ENCODE measurements at places on chromosomes 16 and 17. TPM values are rescaled to one million over a fixed set of nuclear protein-coding genes. Genes with fewer than 3 reads are reported as not detected.
A peak's percentile ranks its signal among the peaks of the same experiment; 100 is the strongest.

GRCh38 chr17:65064452-65065019 lies 8.0 kb upstream of the GNA13 start:
- peak; percentile 62 for DNase-seq

GRCh38 chr17:69401251-69401650 lies 13.2 kb upstream of the MAP2K6 start:
- DNase-seq, result no peak

- DNase-seq, result peak; percentile 99
Measured at GRCh38 chr17:59155439-59156177, at the start of gene PRR11. Gene PRR11 (plus strand): TSS chr17:59155746. CDS start chr17:59169753, 14,007 bp downstream.

- DNase-seq, result no peak
Measured at GRCh38 chr17:8951206-8951605, 14.3 kb downstream of the PIK3R5 start.

DNA sequence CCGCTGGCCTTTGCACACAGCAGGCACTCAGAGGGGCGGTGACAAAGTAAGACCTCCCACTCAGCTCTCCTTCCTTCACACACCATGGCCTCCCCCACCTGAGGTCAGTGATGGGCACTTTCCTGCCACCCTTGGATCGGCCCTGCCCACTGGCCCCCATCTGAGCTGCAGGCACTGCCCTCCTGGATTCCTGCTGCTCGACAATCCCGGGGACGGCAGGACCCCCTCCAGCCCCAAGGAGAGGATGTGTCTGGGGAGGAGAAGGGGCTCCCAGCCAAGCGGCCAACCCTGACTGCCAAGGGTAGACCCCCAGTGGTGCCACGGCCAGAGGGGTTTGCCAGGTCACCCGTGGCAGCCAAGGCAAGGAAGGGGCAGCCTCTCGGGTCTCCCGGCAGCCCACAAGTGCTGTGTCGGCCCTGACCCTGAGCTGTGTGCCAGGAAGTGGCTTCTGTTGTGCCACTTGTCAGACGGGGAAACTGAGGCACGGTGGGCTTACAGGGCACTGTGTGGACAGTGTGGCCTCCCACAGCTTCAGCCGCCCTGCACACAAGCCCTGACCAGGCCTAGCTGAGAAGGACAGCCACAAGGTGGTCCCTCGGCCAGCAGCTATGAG lies 22.7 kb downstream of the PIEZO1 start:
- no peak for DNase-seq

GRCh38 chr16:10138881-10139280 lies 43.3 kb downstream of the GRIN2A start:
- no peak for DNase-seq

- DNase-seq, result peak; percentile 26
Measured at GRCh38 chr16:21156767-21157467, 1.6 kb upstream of the LDAF1 start.

DNA sequence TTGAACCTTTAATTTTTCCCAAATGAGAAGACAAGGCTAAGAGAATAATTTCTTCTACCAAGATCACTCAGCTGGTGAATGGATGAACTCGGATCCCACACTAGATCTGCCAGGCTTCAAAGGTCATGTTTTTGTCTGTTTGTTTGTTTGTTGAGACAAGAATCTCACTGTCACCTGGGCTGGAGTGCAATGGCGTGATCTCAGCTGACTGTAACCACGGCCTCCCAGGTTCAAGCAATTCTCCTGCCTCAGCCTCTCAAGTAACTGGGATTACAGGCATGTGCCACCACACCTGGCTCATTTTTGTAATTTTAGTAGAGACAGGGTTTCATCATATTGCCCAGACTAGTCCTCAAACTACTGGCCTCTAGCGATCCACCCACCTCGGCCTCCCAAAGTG lies 6.6 kb downstream of the ZNF19 start:
- DNase-seq, result no peak

GRCh38 chr17:75601057-75601987 lies 13.7 kb downstream of the MYO15B start:
- DNase-seq, result peak; percentile 80

- no peak for DNase-seq
Measured at GRCh38 chr17:64335486-64335885, 55.2 kb downstream of the PECAM1 start.

- DNase-seq, result no peak
Measured at GRCh38 chr16:5041600-5042133, 7.9 kb upstream of the NAGPA start.

- no peak for DNase-seq
Measured at GRCh38 chr17:64259426-64259825, 3.6 kb downstream of the TEX2 start.

GRCh38 chr17:14331225-14331981 lies 30.5 kb downstream of the HS3ST3B1 start:
- no peak for DNase-seq

DNA sequence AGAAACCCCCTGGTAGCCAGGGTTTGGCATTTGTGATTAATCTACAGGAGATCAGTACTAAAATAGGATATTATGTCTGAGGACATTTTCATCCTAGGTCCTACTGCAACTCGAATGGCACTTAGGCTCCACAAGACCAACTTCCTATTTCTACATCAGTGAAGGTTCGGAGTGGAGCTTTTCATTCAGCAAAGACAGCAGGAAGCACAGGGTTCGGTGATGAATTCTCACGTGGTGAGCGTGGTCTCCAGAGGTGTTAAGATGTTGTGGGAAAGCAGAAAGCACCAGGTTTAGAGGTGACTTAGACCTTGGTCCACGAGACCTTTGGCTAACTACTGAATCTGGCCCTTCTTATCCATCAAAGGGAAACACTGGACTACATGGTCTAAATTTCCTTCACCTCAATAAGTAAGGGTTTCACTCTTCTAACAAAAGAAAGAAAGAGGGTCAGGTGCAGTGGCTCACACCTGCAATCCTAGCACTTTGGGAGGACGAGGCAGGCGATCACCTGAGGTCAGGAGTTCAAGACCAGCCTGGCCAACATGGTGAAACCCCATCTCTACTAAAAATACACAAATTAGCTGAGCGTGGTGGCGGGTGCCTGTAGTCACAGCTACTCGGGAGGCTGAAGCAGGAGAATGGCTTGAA lies 13.9 kb upstream of the HELZ start:
- no peak for DNase-seq

DNA sequence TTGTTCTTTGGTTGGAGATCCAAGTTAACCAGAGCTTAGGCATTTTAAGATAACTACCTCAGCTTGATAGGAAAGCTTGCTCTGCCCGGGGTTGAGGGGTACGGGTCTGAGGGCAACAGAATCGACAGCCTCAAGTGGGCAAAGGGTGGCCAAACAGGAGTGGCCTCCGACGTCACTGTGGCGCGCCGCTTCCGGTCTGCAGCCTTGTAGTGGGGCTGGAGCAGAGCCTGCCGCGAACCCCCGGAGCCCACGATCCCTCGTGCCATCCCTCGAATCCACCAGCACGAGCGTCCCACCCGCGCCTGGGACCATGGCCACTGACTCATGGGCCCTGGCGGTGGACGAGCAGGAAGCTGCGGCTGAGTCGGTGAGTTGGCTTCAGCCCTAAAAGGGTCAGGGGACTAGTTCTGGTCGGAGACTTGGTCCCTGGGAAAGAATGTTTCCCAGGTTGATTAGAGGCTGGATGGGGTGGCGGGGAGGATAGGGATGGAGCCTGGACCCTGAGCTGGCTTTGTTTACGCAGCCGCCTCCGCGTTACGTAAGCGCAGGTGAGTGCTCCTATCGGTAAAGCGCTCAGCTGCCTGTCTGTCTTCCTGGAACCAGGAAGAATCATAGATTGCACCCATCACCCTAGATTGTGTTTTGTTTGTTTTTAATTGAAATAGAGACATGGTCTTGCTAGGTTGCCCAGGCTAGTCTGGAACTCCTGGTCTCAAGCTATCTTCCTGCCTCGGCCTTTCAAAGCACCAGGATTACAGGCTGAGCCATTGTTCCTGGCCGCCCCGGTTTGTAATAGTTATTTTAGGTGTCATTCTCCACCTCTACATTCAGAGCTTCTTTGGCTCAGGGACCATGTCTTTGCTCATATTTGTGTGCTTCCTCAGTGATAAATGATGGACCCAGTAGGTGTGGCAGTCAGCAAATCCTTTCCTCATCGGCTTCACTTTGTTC lies at the start of gene DDX19B:
TSS of gene DDX19B (plus strand) at position 199 of the 951 bp plus-strand sequence. CDS start at position 311, 112 bp downstream.
- peak; percentile 60 for DNase-seq

KLHL10 gene
- not detected for total RNA-seq

SMTNL2 gene
- 0.23 TPM for total RNA-seq

KRTAP4-3 gene
- total RNA-seq, result not detected

TBC1D3B gene
- total RNA-seq, result 1.5 TPM

CDR2L gene
- total RNA-seq, result 10.9 TPM

KRT24 gene
- not detected for total RNA-seq

PRR35 gene
- total RNA-seq, result not detected
